ENCODE measurements at places on chromosomes 2 and 18.

DNA sequence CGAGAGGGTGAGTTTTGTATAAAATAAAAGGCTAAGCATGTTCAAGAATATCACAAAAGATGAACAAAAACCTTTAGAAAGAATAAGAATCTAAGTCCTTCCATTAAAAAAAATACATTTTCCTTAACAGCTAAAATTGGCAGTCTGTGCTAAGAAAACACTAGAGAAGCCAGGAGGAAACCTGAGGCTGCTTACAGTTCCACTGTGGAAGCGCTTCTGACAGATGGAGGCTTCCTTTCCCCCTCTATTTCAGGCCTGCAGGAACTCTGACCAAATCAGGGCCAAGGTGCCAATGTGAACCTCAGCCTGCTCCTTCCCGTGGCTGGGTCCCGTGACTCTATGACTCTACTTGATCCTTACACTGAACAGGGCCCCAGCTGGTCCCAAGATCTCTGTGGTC, 108.1 kb upstream of the ARHGAP28 start:
- DNase-seq: no peak

DNA sequence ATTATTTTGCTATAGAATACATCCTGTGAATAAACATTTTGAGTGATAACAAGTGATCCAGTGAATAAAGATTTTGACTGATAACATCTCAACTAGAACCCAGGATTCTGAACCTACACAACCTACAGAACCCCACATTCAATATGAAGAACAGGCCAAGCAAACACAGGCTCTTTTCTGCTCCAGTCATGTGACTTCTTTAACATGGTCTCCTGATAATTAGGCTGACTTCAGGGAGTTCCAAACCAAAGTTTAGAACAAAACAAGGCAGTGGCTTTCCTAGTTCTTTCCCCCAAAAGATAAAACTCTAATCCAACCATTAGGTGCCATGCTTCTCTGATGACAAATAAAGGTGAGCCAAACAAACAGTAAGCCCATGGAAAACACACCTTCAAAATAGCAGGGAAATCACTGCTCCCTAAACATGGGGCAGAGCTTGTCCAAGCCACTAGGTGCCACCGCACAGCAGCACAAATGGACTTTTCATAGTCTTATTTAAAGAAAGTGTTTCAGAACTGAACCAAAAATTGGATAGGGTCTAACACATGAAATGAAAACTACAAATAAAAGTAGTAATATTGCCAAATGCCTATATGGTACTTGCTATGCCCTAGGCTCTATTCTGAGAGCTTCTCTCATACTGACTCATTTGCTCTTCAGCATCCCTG, 95.3 kb downstream of the EVA1A start:
- no peak for DNase-seq

DNA sequence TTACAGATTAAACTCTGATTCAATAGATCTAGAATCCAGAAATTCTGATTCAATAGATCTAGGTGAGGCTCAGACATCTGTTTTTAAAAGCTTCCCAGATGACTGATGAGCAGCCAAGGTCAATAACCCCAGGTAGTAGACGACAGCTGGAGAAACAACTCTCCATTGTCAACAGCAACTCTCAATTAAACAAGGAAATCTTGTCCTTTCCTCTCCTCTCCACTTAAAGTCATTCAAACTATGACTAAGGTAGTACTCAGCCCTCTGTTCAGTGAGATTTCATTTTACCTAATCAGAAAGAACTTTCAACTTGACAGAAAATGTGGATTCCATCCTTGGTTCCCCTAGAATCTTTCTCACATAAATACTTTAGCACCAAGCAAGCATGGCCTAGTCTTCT, 94.6 kb upstream of the SCG2 start:
- no peak for DNase-seq

DNA sequence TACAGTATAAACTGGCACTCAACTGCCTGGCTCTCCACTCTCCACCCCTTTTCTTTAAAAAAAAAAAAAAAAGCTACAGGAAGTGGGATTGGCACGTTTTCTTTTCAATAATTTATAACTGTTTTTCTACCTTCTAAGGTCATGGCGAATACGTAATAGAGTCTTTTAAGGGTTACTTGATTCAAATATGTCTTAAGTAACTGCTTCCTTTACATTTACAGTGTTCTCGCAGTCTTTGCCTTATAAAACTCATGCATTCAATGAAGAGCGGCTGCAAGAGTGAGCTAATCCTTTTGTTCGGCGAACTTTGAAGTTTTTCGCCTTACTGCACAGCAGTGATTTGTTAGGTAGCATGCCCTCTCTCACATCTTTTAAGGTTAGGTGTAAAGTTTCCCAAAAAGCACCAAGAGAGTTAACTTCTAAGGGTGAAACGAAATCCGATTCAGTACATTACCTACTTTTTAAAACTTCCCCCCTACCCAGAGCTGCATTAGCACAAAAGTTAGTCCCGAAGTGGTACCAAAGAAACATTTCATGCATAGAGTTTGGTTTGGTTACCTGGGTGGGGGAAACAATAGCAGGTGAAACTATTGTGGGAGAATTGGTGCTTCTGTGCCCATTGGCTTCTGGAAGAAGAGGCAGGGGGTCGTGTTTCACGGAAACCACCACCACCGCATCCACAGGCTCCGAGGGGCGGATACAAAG, 2.0 kb downstream of the KCTD1 start:
- no peak for DNase-seq

- DNase-seq: peak; percentile 30
Measured at GRCh38 chr18:48165111-48165866, 234.8 kb upstream of the SMAD2 start.

- no peak for DNase-seq
Measured at GRCh38 chr2:68974946-68975665, 670 bp downstream of the GKN1 start.

- no peak for DNase-seq
Measured at GRCh38 chr18:51162617-51163016, 34.9 kb downstream of the MEX3C start.

DNA sequence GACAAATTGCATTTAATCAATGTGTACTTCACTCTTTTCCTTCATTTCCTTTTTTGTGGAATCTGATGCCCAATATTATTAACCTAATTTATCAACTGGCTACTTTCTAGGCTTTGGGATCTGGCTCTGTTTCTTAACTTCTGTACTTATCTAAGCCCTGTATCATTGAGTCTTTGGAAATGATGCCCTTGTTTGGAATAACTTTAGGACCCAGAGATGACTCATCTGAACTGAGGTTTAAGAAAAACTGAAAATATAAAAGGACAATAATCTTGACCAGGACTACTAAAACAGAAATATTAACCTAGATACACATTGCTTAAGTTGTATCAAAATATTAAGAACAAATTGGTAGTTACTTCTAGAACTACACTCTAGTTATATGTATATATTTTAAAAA, 600.8 kb downstream of the CPS1 start:
- no peak for DNase-seq

GRCh38 chr18:11607906-11608305, 1.5 kb upstream of the SLC35G4 start:
- peak; percentile 20 for DNase-seq

GRCh38 chr2:94879982-94880377, 8.8 kb downstream of the TEKT4 start:
- DNase-seq: no peak

- DNase-seq: no peak
Measured at GRCh38 chr2:2764739-2765138, 433.7 kb upstream of the MYT1L start.

- no peak for DNase-seq
Measured at GRCh38 chr2:149050188-149050587, 11.7 kb downstream of the LYPD6B start.

DNA sequence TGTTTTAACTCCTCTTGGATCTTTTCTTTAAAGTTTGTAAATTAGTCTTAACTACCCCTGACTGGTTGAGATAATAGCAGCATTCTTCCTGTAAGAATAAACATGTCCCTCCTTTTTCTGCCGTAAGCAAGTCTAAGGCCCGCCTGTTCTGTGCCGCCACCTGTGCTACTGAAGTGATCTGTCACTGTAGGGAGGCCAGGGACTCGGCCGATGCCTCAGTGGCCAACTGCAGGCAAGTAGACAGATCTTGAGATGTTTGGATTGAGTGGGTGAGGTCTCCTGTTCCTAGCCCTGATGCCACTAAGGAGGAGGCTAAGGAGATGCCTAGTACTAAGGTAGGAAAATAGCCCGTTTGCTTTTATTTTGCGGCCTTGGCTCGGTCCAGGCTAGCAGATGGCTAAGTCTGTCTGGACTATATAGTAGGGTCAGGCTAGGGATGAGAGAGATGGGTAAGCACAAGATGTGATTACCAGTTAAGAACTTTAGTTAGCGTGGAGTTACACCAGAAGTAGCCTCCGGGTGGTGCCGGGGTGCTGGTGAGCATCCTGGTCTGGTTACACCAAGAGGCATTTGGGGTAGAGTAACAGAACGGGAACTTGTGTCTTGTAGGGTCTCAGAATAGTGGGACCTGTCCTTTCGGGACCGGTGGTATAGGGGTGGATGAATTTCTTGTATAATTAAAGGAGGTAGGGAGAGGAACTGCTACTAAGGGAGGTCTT, 584.2 kb downstream of the SUCLG1 start:
- DNase-seq: no peak

Measured in common myeloid progenitor, CD34-positive (primary cell).